Vagina (tissue), 2 donors: ENCODE measurements at places on chromosomes 1 and 21. TPM values are rescaled to one million over a fixed set of nuclear protein-coding genes. Genes with fewer than 3 reads are reported as not detected.

DNA sequence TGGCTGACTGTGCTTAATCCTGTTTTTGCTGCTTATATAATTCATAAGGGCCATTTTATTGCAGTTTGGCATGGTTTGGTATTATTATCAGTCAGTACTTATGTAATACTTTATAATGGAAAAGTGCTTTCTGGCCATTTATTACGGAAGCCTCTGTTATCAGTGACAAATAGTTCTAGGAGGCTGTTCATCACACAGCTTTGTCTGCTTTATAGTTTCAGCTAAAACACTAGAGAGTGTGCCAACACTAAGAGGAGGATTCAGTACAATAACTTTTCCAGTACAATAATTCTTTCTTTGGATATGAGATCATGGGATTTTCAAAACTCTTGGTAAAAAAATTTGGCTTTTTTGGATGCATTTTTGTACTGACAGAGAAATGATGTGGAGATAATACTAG, 102.9 kb upstream of the PTGFR start:
- DNase-seq = no peak

DNA sequence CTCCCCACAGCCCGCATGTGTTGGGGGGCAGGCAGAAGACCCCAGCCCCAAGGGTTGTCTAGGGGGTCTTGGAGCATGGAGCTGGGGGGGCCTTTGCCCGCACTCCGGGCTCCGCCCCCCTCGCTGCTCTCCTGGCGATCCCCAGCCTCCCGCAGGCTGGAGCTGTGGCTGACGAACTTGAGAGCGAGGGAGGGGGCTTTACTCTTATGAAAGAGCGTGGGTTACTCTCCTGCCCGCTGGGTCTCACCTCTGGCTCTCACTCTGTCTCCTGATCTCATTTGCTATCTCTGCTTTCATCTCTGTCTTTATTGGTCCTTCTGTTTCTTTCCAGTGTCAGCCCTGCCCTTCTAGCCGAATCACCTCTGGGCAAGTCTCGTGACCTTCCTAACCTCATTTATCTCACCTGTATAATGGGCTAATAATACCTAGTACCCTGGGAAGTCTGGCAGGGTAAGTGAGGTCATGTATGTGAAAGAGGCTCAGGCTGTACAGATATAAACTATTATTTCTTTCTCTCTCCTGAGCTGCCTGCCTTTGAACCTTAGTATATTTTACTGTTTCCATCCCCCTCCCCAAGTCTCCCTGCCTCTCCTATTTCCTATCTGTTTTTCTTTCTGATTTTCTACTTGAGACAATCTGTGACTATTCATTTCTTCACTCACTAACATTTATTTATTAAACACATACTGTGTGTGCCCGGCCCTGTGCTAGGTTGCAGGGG, 731 bp downstream of the EFNA4 start:
- no peak for DNase-seq

Gene FAM43B
- not detected for total RNA-seq

Gene MATN1
- 0.49 TPM for total RNA-seq
